ENCODE measurements at places on chromosomes 13 and 19. TPM values are rescaled to one million over a fixed set of nuclear protein-coding genes. Genes with fewer than 3 reads are reported as not detected.

- DNase-seq, result no peak
Observed at GRCh38 chr13:110376120-110376519, 69.0 kb downstream of the COL4A2 start.

- no peak for DNase-seq
Observed at GRCh38 chr13:112697756-112698655, 8.2 kb downstream of the ATP11A start.

The ADAMTS10 gene
- polyA plus RNA-seq, result 53.8 TPM

The ZNF444 gene
- 39.9 TPM for polyA plus RNA-seq

The TMTC4 gene
- polyA plus RNA-seq, result 33.9 TPM

The SOX1 gene
- not detected for polyA plus RNA-seq

Data from renal pelvis (tissue), 12 donors.